Activated naive CD4-positive, alpha-beta T cell (primary cell): ENCODE measurements at places on chromosomes 6 and 20.

DNA sequence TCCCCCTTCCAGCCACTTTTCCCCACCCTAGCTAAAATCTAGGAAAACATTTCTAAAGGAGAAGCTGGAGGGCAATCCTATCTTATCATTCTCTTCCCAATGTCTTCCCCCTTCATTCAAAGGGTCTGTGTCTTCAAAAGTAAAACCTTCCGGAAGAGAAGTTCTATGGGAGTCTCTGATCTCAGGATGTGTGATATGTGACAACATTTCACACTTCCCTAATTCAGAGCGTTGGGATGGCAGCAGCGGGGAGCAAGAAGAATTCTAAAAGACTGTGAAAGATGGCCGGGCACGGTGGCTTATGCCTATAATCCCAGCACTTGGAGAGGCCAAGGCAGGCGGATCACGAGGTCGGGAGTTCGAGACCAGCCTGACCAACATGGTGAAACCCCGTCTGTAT lies 65.4 kb upstream of the AKIRIN2 start:
- DNase-seq = no peak

GRCh38 chr6:32974016-32974333 lies 5.6 kb downstream of the BRD2 start:
- no peak for DNase-seq

DNA sequence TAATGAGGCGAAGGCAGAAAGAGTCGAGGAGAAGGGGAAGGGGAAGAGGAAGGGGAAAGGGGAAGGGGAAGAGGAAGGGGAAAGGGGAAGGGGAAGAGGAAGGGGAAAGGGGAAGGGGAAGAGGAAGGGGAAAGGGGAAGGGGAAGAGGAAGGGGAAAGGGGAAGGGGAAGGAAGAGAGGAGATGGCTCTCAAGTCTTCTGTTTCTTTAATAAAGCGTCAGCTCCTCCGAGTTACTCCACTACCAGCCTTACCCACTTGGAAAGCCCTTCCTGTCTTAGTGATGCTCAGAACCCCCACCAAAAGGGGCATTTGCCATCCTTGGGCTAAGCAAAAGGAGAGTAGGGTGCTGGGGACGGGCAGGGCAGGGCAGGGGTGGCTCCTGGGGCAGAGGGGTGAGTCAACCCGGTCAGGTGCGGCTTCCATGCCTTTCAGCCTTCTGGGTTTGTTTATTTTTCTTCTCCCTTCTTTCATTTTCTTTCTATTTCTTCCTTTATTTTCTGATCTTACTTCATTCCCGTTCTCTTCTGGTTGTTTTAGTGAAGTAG lies 476 bp upstream of the CLIC5 start:
- DNase-seq = no peak

- no peak for DNase-seq
Observed at GRCh38 chr6:85585741-85586140, 7.9 kb downstream of the SNX14 start.

DNA sequence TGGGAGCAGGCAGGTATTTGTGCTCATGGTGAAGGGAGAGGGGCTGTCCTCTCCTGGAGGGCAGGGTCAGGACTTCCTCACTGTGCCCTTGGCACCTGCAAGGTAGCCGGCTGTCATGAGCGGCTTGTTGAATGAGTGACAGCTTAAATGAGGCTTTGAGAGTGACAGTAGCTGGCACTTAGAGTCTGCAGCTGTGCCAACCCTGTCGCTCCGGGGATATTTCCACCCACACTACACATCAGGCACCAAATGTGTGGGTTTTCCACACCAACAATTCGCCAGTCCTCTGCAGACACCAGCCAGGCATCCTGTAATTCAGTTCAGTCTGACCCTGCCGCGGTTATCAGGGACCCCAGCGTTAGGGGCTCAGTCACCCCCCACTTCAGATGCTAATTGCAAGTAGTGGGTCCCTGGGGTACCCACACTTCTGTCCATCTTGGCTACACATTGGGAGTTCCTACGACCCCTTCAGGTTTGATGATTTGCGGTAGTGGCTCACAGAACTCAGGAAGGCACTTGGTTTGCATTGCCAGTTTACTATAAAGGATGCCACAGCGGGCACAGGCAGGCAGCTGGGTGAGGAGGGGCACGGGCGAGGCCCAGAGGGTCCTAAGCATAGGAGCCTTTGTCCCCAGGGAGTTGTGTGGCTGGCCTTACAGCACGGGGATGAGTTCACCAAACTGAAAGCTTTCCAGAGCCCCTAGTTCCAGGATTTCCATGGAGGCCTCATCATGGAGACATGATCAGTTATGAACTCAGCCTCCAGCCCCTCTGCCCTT lies 9.1 kb downstream of the MTG2 start:
- DNase-seq = no peak
